ENCODE measurements at places on chromosomes 11 and 22.

DNA sequence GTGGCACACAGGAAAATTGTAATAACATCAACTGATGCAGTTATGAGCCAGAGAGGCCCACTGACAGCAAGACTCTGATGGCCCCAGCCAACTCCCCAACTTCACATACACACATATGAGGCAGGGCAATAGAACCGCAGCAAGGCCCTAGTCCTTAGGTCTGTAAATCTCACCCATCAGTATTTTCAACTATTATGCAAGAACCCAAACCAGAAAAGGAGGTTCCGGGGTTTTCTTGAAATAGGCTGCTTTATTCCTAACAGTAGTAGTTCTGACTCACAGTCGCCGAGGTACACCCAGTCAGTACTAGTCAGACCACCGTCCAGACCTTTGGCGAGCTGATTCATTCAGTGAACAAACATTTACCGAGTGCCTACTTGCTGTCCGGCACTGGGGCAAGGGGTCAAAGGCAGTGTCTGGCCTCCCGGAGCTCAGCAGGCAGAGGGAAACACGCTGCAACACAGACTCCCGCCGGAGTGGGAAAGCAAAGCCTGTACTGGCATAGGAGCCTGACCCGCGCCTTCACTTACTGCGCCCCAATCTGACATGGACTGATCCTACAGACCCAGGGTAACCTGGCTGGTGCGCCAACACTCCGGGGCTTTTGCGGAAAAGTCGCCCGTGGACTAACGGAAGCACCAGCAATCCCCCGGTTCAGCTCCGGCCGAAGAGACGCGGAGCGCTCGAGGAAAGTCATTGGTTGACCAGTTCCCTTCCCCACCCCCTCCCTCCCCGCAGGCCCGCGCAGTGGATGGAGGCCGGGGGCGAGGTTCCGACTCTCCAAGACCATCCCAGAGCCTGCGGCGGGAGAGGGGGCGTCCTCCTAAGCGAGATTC is 1.3 kb downstream of the PLEKHA7 start:
- no peak for DNase-seq

DNA sequence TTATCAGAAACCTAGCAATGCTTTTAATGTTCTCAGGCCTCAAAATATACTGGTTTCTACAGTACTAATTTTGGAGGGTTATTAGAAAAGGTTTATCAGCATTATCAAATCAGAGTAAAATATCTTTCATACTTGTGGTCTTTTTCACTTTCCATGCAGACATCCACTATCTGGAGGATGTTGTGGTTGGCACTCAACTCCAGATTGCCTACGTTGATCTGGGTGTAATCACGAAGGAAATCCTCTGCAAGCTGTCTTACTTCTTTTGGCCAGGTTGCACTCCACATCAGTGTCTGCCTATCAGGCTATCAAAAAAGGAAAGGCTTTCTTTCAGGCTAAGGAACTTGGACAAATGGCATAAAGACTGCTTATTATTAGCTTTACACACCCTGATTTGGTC is 11.6 kb downstream of the DDX17 start:
- DNase-seq = no peak

- no peak for DNase-seq
Measured at GRCh38 chr11:12212174-12212820, 101.9 kb downstream of the MICAL2 start.

DNA sequence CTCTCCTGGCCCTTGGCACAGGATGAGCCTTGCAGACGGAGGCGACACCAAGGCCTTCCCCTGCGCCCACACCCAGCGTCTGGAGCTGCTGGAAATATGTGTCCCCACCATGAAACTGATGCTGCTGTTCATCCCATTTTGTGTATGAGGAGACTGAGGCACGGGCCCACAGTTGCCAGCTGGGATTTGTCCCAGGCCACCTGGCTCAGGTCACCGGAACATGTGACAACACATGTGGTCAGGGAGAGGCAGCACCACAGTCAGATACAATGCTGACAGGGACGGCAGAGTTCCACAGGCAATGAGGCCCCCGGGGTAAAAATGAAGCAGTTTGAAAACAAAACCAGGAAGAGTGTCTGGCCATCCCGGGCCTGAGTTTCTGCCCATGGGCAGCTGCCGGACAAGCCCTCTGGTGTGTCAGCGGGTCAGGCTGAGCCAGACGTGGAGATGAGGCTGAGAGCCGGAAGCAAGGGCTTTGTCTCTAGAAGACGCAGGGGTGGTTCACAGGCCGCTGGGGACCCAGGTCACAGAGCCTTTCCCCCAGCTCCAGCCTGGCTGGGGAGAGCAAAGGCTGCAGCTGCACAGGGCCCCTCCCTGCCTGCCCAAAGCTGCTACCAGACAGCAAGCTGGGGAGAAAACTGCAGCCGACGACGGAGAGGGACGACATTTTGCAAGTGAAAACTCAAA is 80.7 kb downstream of the CDKN1C start:
- DNase-seq = no peak

DNA sequence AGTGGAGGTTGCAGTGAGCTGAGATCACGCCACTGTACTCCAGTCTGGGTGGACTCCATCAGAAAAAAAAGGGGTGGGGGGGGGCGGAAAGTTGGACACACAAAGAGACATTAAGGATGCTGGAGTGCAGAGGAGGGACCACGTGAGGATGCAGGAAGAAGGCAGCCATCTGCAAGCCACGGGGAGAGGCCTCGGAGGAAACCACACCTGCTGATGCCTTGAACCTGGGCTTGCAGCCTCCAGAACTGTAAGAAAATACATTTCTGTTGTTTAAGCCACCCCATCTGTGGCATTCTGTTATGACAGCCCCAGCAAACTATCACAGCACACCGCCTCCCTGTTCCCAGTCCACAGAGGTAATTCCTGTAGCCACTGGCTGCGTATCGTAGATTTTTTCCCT is 9.2 kb upstream of the STIP1 start:
- DNase-seq = no peak

GRCh38 chr11:83162377-83162776 is 5.4 kb downstream of the PCF11 start:
- no peak for DNase-seq

DNA sequence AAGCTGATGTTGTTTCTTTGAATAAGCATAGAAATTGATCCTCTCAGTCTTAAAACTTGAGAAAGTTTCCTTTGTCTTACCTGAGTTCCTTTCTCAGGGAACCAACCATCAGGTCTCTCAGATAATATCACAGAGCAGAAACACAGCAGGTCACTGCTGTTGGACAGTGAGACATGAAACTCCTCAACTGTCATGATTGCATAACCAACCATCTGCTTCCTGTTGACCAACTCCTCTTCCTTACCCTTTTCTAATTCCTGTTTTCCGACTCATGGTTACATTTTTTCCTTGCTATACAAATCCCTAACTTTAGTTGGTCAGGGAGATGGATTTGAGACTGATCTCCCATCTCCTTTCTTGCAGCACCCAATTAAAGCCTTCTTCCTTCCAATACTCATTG is 845.3 kb downstream of the FAM181B start:
- DNase-seq = no peak

DNA sequence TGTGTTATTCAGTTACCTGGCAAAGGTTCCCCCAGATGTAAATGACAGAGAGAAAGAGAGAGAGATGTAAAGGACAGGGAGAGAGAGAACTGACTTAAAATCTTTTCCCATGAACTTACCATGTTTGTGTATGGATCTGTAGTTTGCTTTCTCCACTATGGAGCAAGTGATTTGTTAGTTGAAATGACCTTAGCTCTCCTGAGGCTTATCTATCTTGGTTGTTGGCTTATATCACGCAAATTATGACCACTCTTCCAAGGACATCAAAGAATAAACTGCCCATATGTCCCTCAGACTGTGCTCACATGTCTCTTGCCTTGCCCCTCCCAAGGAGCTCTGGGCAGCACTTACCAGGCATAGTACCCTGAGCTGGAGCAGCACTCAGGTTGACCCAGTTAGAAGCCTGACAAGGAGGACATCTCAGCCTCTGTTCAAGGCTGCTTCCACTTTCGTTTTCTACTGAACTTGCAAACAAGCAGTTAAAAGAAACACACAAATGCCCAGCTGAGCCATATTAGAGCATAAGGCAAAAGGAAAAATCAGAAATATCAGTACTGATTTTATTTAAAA is 95.3 kb upstream of the RCN1 start:
- no peak for DNase-seq

DNA sequence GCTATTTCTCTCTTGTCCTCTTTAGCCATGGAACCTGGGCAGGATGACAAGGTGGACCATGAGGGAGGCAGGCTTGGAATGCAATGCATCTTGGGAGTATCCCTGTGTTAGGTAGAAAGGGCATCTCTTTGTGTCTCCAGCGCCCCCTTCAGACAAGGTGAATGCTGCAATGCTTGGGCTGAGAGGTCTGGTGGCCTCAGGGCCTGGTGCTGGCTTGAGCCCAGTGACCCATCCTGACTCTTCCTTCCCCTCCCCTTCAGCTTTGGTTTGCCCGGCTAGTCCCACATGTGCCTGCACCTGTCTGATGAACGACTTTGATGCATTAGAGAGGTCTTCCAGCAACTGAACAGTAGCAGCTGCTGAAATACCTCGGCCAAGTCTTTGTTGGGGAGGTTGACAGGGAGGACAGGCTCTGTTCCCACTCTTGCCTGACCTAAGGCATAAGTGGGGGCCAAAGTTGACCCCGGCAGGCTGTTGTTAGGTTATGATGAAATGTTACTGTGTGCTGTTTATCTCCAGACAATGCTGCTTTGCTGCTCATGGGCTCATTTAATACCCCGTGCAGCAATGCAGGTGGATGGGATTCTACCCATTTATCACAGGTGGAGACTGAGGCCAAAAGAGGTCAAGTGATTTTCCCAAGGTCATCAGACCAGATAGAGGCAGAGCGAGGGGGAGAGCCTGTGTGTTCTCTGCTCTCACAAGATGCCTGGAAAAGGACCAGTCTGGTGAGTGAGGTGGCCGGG is 22.5 kb downstream of the MYO18B start:
- DNase-seq = no peak

- no peak for DNase-seq
Measured at GRCh38 chr11:11931461-11932055, 76.9 kb downstream of the DKK3 start.

GRCh38 chr11:8223513-8223900 is 40.2 kb downstream of the LMO1 start:
- DNase-seq = no peak

DNA sequence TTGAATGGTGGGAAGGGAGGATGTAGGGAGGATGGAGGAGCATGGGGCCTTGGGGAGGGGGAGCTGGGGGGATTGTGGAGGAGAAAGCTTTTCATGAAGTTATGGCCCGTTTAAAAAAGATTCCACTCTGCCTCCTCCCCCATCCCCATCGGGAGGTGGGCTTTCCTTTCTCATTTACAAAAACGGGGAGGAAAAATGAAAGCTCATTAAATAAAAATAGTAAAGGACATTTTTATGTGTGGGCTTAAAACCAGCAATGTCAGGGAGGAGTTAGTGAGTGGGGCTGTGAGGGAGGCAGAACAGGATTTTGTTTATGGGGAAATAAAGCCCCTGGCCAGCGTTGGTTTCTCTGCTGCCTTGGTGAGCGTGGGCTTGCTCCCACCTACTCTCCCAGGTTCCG is 83.2 kb downstream of the ZBTB16 start:
- no peak for DNase-seq

DNA sequence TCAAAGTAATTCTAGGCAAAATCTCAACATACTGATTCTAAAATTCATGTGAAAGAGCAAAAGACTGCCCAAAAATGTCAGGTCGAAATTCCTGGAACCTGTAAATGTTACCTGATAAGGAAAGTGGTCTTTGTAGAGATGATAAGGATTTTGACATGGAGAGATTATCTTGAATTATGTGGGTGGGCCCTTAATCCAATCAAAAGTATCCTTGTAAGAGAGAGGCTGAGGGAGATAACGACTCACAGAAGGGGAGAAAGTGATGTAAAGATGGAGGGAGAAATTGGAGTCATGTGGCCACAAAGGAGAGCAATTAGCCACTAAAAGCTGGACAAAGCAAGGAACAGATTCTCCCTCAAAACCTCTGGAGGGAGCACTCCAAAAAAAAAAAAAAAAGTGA is 20.5 kb downstream of the RRM1 start:
- DNase-seq = no peak

GRCh38 chr22:47333625-47334024 is 571.2 kb downstream of the TBC1D22A start:
- DNase-seq = no peak

DNA sequence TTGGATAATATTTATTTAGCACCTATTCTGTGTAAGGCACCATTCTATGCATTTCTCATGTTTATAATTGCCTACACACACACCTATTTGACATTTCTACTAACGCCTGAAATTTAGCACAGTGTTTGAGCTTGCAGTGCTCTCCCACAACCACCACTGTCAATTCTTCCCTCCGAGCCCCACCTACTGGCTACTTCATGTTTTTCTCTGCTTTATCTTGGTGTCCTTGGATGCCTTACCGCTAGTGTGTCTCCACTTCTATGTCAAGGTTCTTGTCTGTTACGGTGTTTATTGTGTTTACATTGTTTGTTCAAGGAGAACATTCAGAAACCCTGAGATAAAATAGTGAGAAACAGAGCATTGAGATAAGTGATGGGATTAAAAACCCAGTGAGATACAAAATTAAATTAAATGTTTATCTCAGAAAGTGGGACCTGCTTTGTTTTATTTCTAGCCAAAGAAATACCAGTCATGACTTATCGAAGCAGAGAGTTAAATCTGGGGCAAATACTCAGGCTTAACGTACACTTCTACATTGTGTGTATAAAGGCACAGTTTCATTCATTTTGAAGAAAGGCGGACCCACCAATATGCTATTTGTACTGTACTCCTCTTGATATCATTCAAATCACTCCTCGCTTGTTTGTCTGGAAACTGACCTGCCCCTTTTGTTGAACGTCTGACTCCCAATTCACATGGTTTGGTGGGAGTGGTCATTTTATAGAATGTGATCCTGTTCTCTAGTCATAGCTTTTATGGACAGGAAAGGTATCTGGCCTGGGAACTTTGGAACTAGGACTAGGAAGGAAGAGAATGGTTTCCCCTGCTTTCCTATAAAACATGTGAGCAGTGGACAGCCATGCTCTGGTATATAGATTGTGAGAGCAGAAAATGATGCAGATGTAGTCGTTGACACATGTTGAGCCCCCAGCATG is 39.2 kb upstream of the SLC36A4 start:
- no peak for DNase-seq

DNA sequence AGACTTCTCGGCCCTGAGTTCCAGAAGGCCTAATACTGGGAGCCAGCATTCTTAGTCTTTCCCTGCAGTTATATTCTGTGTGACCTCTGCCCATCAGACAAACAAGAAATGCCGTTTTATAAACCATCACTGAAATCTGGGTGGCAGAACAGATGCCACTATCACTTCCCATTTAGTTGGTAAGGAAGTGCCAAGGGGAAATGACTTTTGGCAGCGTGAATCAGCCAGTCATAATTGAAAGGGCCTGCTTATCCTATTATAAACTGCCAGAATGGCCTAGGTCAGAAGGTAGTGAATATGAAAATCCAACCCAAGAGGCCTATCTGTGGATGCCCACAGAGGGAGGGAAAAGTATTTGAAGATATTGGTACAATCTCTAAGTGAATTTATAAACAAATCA is 646.8 kb upstream of the CCDC90B start:
- no peak for DNase-seq

GRCh38 chr22:17655289-17655688 is 16.7 kb downstream of the BCL2L13 start:
- no peak for DNase-seq

- no peak for DNase-seq
Measured at GRCh38 chr22:21622919-21623647, 6.7 kb downstream of the YDJC start.

Measured in activated naive CD4-positive, alpha-beta T cell treated with anti-CD3 and anti-CD28 coated beads, Interleukin-2, amount 50 U/mL, for 72 hours (primary cell).